ENCODE measurements at places on chromosomes 6 and 20.

- H3K4me1 ChIP-seq: peaks cover 28% of the 10 kb centered on the region
- DNase-seq: peak; percentile 36
- peak overlapping the region; percentile 24 for H3K4me3 ChIP-seq
- no peak overlapping the region for H3K27ac ChIP-seq
- H3K27me3 ChIP-seq: no peaks in the 10 kb centered on the region
- H3K36me3 ChIP-seq: no peaks in the 10 kb centered on the region
Measured at GRCh38 chr6:37822851-37823682, 3.5 kb downstream of the ZFAND3 start.

DNA sequence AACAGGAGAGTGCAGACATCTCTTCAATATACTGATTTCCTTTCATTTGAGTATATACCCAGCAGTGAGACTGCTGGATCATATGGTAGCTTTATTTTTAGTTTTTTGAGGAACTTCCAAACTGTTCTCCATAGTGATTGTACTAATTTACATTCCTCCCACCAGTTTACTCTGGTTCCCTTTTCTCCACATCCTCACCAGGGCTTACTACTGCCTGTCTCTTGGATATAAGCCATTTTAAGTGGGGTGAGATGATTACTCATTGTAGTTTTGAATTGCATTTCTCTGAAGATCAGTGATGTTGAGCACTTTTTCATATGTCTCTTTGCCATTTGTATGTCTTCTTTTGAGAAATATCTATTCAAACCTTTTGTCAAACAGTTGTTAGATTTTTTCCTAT is 64.9 kb upstream of the HMGCLL1 start:
- peak; percentile 22 for DNase-seq
- no peaks in the 10 kb centered on the region for H3K27me3 ChIP-seq
- H3K36me3 ChIP-seq: no peaks in the 10 kb centered on the region
- no peak overlapping the region for H3K27ac ChIP-seq
- H3K4me3 ChIP-seq: no peak overlapping the region

GRCh38 chr20:11867291-11867919 is 50.3 kb upstream of the BTBD3 start:
- H3K27me3 ChIP-seq: no peaks in the 10 kb centered on the region
- no peak overlapping the region for H3K4me3 ChIP-seq
- no peaks in the 10 kb centered on the region for H3K36me3 ChIP-seq
- no peaks in the 10 kb centered on the region for H3K4me1 ChIP-seq
- no peak overlapping the region for H3K27ac ChIP-seq
- DNase-seq: no peak

GRCh38 chr6:5619249-5619648 is 357.9 kb downstream of the FARS2 start:
- no peaks in the 10 kb centered on the region for H3K27me3 ChIP-seq
- no peak for DNase-seq
- no peaks in the 10 kb centered on the region for H3K4me1 ChIP-seq
- H3K4me3 ChIP-seq: no peak overlapping the region
- H3K36me3 ChIP-seq: no peaks in the 10 kb centered on the region

- no peak overlapping the region for H3K27ac ChIP-seq
- H3K36me3 ChIP-seq: no peaks in the 10 kb centered on the region
- H3K4me1 ChIP-seq: peaks cover 5% of the 10 kb centered on the region
Measured at GRCh38 chr6:42179945-42180313, 6.8 kb downstream of the GUCA1A start.

GRCh38 chr6:41785689-41786450 is 1.6 kb upstream of the TOMM6 start:
- H3K4me1 ChIP-seq: peaks cover 10% of the 10 kb centered on the region
- peaks cover 16% of the 10 kb centered on the region for H3K36me3 ChIP-seq
- peak overlapping the region; percentile 88 for H3K4me3 ChIP-seq
- no peak overlapping the region for H3K27ac ChIP-seq
- DNase-seq: no peak

DNA sequence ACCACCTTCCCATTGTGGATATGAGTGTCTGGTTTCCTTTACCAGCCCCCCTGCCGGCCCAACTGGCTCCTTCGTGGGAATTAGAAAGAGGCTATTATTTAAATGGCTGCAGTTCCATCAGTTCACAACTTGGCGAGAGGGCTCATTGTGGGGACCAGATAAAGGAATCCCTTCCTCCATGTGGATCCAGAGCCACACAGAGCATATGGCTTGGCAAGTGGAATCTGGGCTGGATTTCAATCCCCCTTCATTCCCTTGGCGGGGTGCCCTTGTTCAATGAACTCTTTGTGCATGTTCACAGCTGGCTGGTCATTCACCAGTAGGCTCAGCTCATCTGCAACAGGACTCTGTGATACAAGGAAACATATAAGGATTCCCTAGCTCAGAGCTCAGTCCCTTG is 140.6 kb downstream of the OPN5 start:
- H3K36me3 ChIP-seq: no peaks in the 10 kb centered on the region
- no peaks in the 10 kb centered on the region for H3K27me3 ChIP-seq
- H3K4me3 ChIP-seq: no peak overlapping the region
- H3K27ac ChIP-seq: no peak overlapping the region

GRCh38 chr20:51354191-51354768 is 188.2 kb downstream of the NFATC2 start:
- H3K36me3 ChIP-seq: no peaks in the 10 kb centered on the region
- DNase-seq: peak; percentile 86
- H3K4me1 ChIP-seq: peaks cover 50% of the 10 kb centered on the region
- peak overlapping the region; percentile 4 for H3K4me3 ChIP-seq
- H3K27me3 ChIP-seq: no peaks in the 10 kb centered on the region

- no peak overlapping the region for H3K27ac ChIP-seq
- no peaks in the 10 kb centered on the region for H3K27me3 ChIP-seq
- no peak overlapping the region for H3K4me3 ChIP-seq
- H3K36me3 ChIP-seq: no peaks in the 10 kb centered on the region
Measured at GRCh38 chr6:130872250-130873095, 45.3 kb downstream of the SMLR1 start.

GRCh38 chr6:3905945-3906845 is 57.0 kb downstream of the FAM50B start:
- no peaks in the 10 kb centered on the region for H3K27me3 ChIP-seq
- no peaks in the 10 kb centered on the region for H3K36me3 ChIP-seq
- H3K4me3 ChIP-seq: no peak overlapping the region
- H3K27ac ChIP-seq: no peak overlapping the region
- H3K4me1 ChIP-seq: peaks cover 16% of the 10 kb centered on the region

DNA sequence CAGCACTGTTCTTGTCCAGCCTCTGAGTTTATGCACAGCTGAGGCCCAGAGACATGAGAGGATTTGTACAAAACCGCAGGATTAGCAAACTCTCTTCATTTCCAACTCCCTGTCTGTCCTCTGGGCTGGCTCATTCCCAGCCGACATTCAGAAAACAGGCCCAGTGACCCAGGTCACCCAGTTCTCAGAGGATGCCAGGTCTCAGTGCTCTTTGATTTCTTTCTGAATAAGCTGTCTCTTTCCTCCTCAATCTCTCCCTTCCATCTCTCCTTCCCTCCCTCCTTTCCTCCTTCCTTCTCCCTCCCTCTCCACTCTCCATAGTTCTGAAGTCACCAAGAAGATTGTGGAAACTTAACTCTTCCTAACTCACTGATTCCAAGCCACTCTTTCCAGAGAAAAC is 372.7 kb upstream of the SULF2 start:
- H3K36me3 ChIP-seq: no peaks in the 10 kb centered on the region
- DNase-seq: peak; percentile 53
- no peak overlapping the region for H3K27ac ChIP-seq
- peaks cover 33% of the 10 kb centered on the region for H3K27me3 ChIP-seq
- H3K4me1 ChIP-seq: no peaks in the 10 kb centered on the region

- H3K27me3 ChIP-seq: no peaks in the 10 kb centered on the region
- H3K27ac ChIP-seq: no peak overlapping the region
- no peaks in the 10 kb centered on the region for H3K4me1 ChIP-seq
- no peaks in the 10 kb centered on the region for H3K36me3 ChIP-seq
- no peak overlapping the region for H3K4me3 ChIP-seq
Measured at GRCh38 chr6:93454533-93454932, 35.2 kb upstream of the EPHA7 start.

- H3K27me3 ChIP-seq: no peaks in the 10 kb centered on the region
- peak; percentile 34 for DNase-seq
- H3K4me3 ChIP-seq: no peak overlapping the region
- no peaks in the 10 kb centered on the region for H3K4me1 ChIP-seq
- H3K27ac ChIP-seq: no peak overlapping the region
Measured at GRCh38 chr20:21361266-21361665, 36.1 kb downstream of the NKX2-4 start.

DNA sequence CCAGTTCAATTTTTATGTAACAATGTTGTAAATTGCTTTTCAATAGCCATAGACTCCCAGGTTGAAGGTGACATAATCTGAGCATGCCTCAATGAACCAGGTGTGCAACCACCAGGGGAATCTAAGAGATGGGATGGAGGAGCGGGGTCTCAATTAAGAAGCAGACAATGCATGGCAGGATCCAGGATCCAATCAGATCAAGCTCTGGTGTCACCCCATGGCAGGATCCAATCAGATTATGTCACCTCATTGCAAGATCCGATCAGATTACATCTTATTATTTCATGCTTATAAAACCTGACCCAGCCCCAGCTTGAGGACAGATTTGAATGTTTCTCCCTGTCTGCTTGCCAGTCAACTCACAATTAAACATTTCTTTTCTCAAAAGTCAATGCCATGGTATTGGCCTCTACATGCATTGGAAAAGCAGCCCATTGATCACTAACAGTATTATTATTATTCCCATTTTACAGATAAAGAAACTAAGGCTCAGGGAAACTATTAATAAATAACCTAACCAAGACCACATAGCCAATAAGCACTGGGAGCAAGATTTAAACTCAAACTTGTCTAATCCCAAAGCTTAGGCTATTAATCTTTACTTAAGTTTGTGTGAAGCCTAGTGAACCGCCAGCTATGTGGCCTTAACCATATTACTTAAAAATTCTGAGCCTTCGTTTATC is 14.3 kb upstream of the SIRT5 start:
- no peak overlapping the region for H3K4me3 ChIP-seq
- no peak for DNase-seq
- peaks cover 3% of the 10 kb centered on the region for H3K27me3 ChIP-seq
- H3K36me3 ChIP-seq: no peaks in the 10 kb centered on the region

DNA sequence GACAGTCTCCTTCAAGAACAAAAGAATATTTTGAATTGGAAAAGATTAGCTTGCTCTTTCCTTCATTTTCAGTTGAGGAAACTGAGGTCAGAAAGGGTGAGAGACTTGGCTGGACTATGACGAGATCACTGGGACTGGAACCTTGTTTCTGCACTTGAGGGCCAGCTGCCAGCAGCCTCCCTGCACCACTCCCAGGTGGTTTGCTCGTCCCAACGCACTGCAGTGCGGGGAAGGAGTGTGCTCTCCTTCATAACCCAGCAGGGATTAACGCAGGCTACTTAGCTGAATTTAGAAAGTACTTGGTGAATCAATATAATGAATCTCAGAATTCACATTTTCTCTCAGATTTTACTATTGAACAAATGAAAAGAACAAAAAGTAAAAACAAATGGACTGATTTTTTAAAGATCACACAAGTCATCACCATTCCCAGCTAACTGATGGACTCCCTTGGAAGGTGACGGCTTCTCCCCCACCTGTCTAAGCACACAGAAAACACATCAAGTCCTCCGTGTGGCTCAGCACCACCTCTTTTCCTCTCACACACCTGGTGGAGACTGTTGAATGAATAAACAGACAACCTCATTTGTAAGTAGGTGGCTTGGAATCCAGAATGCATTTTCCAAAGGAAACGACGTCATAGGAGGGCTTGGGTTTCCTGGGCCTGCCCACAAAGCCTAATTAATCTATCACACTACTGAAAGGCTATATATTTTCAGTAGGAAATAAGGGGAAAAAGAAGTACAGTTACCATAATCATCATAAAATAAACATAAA is 121.0 kb downstream of the QRSL1 start:
- H3K4me1 ChIP-seq: no peaks in the 10 kb centered on the region
- DNase-seq: peak; percentile 4
- H3K27ac ChIP-seq: no peak overlapping the region

- DNase-seq: no peak
- no peak overlapping the region for H3K27ac ChIP-seq
- H3K36me3 ChIP-seq: no peaks in the 10 kb centered on the region
- no peak overlapping the region for H3K4me3 ChIP-seq
- H3K27me3 ChIP-seq: no peaks in the 10 kb centered on the region
- no peaks in the 10 kb centered on the region for H3K4me1 ChIP-seq
Measured at GRCh38 chr6:35445691-35446090, 6.4 kb upstream of the FANCE start.

- peak overlapping the region; percentile 88 for H3K27ac ChIP-seq
- H3K4me3 ChIP-seq: no peak overlapping the region
- peaks cover 29% of the 10 kb centered on the region for H3K4me1 ChIP-seq
- no peaks in the 10 kb centered on the region for H3K27me3 ChIP-seq
- H3K36me3 ChIP-seq: no peaks in the 10 kb centered on the region
- peak; percentile 76 for DNase-seq
Measured at GRCh38 chr6:128208078-128208477, 307.2 kb upstream of the THEMIS start.

- H3K4me1 ChIP-seq: peaks cover 13% of the 10 kb centered on the region
- H3K27me3 ChIP-seq: no peaks in the 10 kb centered on the region
- DNase-seq: no peak
- H3K4me3 ChIP-seq: no peak overlapping the region
Measured at GRCh38 chr6:163816441-163816840, 401.9 kb downstream of the QKI start.

- H3K27me3 ChIP-seq: peaks cover 2% of the 10 kb centered on the region
- no peaks in the 10 kb centered on the region for H3K36me3 ChIP-seq
- DNase-seq: no peak
- H3K4me1 ChIP-seq: no peaks in the 10 kb centered on the region
Measured at GRCh38 chr20:23013429-23013828, 21.7 kb upstream of the SSTR4 start.

DNA sequence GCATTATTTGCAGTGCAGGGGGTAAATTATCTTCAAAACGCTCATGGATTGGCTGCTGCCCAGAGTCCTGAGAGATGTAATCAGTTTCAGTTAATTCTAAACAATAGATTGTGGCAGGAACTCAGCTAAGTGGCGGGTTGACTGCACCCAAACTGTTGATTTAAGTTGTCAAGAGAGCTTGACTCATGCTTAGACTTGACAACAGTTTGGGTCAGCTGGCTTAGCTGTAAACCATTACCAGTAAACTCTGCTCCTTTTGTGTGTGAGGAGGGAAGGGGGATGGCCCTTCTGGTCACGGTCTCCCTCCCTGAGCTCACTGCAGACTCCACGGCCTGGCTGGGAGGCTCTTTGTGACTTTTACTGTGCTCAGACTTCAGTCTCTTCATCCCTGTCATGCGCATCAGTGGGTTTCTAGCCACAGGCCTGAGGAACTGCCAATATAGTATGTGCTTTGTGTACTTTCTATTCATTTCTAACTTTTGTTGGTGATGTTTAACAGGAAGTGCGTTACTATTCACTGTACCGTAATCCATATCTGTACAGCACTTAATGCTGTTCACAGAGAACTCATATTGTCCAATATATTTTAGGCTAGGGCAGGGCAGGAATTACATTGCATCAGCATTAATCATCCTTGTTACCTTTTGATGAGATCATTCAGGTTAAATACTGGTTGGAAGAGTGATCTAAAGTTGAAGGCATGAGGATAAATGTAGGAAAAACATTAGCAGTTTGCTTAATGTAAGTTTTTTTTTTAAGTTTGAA is 488.3 kb downstream of the CDKAL1 start:
- peak; percentile 98 for DNase-seq
- peak overlapping the region; percentile 34 for H3K4me3 ChIP-seq
- H3K27ac ChIP-seq: peak overlapping the region; percentile 93
- H3K27me3 ChIP-seq: no peaks in the 10 kb centered on the region

- no peak overlapping the region for H3K27ac ChIP-seq
- H3K4me3 ChIP-seq: no peak overlapping the region
- no peaks in the 10 kb centered on the region for H3K27me3 ChIP-seq
- H3K4me1 ChIP-seq: peaks cover 16% of the 10 kb centered on the region
- no peaks in the 10 kb centered on the region for H3K36me3 ChIP-seq
- DNase-seq: no peak
Measured at GRCh38 chr6:20806669-20807068, 272.4 kb downstream of the CDKAL1 start.

GRCh38 chr20:14820771-14821170 is 483.4 kb upstream of the FLRT3 start:
- no peaks in the 10 kb centered on the region for H3K27me3 ChIP-seq
- H3K36me3 ChIP-seq: no peaks in the 10 kb centered on the region
- H3K4me1 ChIP-seq: no peaks in the 10 kb centered on the region
- no peak overlapping the region for H3K4me3 ChIP-seq

Data from astrocyte (in vitro differentiated cells and primary cell).